Stimulated activated CD4-positive, alpha-beta T cell treated with anti-CD3 and anti-CD28 coated beads, Interleukin-4, amount 100 ng/mL, for 48 hours (primary cell): ENCODE measurements at places on chromosomes 5 and 9.

GRCh38 chr5:454936-455335 is 12.0 kb downstream of the EXOC3 start:
- no peak for DNase-seq

DNA sequence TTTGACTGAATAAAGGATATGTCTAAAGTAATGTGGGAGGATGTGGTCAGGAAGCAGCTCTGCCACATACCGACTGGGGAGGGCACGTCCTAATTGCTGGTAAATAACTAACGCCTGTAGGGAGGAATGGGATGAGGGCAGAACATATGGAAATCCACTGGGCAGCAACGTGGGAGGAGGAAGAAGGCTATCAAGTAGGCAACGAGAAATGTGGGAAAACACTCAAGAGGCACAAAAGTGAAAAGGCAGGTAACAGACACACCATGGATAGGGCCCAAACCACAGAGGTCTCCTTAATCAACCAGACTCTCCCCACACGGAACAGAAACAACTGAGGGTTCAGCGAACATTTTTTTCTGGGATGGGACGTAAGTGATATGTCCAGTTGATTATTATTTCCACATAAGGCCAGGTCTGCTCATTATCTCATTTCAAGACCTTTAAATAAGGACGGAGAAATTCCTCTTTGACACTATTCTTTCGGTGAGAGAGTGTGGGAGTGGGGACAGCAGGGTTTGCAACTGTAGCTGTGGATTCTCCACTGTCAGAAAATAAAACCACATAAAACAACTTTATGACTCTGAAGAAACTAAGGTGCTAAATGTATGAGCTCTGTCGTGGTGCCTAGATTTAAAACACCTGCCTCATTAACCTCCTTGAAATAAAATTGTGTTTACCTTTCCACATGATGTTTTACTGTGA is 17.0 kb downstream of the IARS1 start:
- no peak for DNase-seq

DNA sequence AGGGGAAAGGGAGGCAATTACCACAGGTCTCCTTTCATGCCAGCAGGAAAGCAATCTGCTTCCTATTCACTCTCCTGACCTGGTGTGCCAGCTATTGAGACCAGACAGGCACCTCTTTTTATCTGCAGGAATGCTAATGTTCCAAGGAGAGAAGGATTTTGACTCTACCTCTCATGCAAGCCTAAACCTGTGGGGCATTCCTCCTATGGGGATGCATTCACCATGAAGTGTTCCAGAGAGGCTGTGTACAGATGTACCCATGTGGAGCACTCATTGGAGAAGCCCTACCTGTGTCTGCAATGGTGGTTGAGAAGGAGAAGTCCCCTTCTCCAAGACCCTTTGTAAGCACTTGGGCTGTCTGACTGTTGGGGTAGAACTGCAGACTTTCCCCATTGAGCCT is 45.4 kb upstream of the EDIL3 start:
- DNase-seq = no peak

DNA sequence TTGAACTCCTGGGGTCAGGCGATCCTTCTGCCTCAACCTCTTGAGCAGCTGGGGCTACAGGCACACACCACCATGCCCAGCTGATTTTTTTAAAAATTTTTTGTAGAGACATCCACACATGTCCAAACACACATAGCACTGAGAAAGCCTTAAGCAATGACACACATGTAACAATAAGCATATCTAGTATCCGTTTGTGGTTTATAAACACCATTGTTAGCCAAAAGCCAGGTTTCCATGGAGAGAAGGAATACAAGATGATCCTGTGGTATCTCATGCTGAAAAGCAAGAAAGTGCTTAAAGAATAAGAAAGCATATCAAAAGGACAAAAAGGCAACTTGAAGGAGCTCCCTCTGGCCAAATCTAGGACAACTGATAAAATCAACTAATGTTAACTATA is 29.7 kb upstream of the SLC1A3 start:
- no peak for DNase-seq

DNA sequence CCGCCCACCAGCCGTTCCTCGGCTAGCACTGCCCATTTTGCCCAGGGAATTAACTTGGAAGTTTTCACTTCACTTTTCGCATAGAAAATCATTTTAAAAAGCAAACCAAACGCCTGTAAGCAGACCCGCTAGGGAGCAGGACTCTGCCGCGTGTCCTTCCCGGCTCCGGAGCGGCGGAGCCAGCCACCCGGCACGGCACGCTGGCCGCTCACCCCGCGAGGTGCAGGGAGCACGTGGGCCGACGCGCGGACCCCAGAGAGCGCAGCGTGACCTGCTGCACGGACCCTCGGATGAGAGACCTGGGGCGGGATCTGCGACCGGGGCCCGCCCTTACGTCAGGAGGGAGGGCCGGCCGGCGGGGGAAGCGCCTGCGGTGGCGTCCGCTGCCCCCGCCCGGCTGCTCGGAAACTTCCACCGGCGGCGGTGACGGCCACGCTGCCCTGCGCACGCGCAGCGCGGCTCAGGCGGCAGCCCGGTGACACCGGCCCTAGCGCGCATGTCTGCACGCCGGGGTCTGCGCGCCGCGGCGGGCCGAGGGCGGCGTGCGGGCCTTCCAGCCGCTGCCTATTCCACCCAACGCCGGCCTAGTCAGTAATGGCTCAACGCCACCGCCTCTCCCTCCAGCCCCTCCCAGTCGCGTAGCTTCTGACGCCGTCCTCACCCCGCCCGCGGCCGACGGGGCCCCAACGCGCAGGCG is 507 bp upstream of the TENT4A start:
- DNase-seq = peak; percentile 94

DNA sequence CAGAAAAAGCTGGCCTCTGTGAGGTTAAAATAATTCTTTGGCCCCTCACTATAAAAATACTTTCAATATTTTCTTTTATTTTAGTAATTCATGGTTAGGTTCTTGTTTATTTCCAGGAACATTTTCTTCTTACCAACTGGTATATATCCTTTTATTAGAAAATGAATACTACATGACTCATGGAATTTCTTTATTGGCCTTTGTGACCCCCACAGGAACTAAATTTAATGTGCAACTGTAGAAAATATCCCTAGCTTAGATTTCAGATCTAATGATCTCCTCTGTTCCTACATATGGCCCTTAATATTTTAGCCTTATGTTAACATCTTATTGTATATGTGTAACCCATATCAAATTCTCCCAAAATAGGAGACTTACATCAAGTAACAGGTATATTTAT is 429.9 kb downstream of the NR2F1-AS1 start:
- no peak for DNase-seq

- DNase-seq = no peak
Measured at GRCh38 chr5:64213531-64213930, 47.9 kb downstream of the RNF180 start.

DNA sequence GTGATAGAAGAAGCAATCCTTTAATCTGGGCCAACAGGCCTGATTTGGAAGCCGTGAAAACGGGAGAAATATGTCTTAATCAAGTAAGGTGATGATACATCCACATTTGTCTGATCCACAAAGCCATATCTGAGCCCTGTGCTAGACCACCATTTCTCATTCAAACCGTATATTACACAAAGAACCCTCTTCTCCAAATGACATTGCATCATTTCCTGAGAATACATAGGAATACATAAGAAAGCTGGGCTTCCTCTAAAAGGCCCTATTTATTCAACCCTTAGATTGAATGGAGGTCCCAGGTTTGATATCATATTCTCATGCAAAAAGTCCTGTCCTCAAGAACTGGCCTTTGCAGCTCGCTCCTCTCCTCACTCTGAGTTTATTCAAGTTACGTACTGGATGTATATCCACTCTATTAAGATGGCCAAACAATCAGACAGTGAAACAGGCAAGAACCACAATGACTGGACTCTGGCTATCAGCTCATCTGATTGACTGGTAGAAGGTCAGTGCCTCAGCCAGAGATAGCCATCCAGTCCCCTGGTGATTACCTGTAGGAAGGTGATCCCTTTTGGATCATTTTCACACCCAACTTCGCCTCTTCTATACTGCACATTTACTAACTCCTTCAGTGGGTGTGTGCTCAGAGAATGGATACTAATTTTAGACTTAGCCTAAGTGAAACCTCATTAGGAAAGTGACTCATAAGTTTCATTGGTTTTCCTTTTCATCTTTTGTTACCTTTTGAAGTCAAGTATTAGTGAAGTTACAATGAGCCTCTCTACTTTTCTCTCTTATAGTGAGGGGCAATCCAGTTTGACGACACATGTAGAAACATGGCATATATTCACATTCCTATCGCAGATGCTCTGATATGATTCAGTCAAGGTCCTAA is 167.6 kb upstream of the WWC1 start:
- DNase-seq = no peak

DNA sequence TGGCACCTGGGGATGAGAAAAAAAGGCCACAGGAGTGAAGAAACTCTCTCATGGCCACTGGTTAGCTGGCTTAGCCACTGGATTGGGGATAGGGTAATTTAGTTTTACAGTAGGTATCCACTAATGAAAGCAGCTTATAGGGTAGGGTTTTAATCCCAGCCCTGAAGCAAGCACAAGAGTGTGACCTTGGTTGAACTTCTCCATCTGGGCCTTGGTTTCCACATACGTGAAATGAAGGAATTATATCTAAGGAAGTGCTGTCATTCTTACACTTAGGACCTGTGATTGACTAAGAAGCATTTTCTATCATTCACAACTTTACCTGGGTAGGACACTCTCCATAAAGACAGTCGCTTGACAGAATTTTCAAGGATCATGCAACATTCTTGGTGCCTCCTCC is 49.6 kb downstream of the FAT2 start:
- DNase-seq = no peak

DNA sequence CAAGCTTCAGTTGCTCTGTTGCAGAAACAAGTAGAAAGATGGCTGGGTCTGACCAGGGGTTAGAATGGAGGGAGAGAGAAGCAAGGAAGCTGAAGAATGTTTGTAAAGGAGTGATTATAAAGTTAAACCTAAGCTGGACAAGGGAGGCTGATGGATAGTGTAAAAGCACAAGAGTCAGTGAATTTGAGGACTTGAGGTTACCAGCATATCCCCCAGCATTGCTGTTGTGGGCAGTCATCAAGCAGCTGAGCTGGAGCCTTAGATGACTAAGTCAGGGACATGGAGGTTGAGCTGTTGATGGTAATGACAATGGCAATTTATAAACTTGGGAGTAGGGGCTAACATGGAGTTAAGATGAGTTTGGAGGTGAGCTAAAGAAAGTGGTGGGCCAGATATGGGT is 131.5 kb downstream of the ERCC6L2 start:
- DNase-seq = no peak

- DNase-seq = no peak
Measured at GRCh38 chr5:146731909-146732659, 146.5 kb downstream of the PPP2R2B start.

GRCh38 chr9:92769286-92769685 is 4.7 kb upstream of the BICD2 start:
- DNase-seq = no peak

- no peak for DNase-seq
Measured at GRCh38 chr9:78783743-78784142, 486.8 kb downstream of the PSAT1 start.

DNA sequence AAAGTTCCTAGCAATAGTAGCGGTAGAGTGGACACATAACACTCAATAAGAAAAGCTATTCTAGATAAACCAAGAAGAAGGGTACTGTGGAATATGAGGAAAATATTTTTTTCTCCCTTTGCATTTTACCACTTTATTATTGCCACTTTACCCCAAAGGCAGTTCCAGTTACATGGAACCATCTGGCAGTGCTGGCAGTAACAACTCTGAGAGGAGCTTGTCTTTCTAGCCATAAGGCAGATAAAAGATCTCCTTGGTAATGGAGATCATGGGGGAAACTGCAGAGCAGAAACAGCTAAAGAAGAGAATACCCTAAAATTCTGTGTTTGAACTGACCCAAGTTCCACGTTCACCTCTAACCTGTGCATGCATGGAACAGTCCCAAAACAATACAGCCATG is 38.5 kb downstream of the UBTD2 start:
- no peak for DNase-seq

- DNase-seq = no peak
Measured at GRCh38 chr9:102551346-102551745, 443.8 kb upstream of the CYLC2 start.

GRCh38 chr5:179318221-179318955 is 26.9 kb downstream of the ADAMTS2 start:
- DNase-seq = no peak

DNA sequence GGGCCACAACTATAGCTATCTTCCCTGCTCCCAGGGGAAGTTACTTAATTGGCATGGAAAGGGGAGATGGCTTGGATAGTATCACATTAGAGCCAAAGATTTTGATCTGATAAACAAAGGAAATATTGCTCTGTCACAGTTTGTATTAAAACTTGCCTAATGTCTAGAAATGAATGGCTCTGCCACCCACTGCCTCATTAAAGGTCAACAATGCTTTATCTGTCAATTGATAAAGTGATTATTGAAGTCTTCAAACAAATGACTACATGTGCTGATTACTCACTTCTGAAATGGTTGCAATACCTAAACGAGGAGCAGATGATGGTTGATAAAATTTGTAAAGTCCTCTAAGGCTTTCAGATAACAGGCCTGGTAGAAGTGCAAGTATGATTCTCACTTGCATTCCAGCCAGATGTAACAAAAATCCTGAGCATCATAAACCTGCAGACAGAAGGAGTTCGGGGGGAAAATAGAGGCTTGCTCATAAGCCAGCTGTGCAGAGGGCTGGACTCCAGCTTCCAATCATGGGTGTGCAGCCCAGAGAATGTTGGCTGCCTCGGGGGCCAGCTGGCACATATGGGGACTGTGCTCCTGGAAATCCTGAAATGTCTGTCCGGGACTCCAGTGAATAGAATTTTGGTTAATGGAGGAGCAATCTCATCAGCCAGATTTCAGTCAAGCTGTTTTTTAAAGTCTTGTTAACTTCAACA is 200.5 kb upstream of the SLC27A6 start:
- DNase-seq = no peak

DNA sequence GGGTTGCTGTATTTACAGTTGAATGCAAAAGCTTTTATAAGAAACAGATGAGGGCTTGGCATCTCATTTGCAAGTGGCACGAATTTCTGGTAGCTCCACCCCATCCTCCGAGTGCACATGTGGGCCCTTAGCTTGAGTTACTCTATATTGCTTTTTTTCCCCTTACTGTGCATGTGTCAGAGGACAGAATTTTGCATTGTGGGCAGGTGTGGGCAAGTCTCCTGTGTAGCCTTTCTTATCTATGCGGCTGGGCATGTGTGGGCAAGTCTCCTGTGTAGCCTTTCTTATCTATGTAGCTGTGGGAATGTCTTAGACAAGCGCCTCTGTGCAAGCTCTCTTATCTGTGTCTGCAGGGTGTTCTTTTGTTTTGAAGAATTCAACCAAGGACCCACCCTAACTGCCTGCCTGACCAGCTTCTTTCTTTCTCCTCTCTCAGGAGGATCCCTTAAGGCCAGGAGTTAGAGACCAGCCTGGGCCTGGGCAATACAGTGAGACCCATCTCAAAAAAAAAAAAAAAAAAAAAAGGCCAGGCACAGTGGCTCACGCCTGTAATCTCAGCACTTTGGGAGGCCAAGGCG is 34.1 kb upstream of the SIL1 start:
- no peak for DNase-seq

GRCh38 chr9:72554221-72554641 is 32.8 kb downstream of the TMC1 start:
- DNase-seq = no peak

DNA sequence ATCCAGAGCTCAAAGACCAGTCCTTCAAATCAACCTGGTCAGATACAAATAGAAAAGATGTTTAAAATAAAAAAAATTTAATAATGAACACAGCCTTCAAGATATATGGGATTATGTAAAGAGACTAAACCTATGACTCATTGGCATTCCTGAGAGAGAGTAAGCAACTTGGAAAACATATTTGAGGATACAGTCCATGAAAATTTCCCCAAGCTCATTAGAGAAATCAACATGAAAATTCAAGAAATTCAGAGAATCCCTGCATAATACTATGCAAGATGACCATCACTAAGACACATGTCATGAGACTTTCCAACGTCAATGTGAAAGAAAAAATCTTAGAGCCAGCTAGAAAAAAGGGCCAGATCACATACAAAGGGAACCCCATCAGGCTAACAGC is 512.9 kb upstream of the PTGER4 start:
- DNase-seq = no peak
